ENCODE measurements at places on chromosomes 4 and X.

- no peak for DNase-seq
These were observed 83.3 kb downstream of the DDIT4L start for GRCh38 chr4:100106982-100107381.

DNA sequence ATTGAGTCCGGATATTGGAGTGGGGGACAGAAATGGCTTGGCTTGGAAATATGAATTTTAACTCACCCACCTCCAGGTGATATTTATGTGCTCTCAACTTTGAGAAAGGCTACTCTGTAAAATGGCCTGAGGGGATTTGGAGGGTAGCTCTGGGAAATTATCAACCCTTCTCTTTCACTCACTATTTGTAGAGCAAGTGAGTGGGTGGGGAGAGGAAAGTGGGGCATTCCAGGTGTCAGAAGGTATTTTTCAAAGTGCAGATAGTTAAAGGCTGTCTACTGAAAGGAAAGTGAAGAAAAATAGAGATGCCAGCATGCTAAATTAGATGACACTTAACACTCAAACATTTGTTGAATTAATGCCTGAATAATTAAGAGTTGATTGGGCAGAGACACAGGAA, 44.1 kb downstream of the TMEM164 start:
- no peak for DNase-seq

- no peak for DNase-seq
These were observed 1352.1 kb upstream of the DIAPH2 start for GRCh38 chrX:95332530-95332929.

DNA sequence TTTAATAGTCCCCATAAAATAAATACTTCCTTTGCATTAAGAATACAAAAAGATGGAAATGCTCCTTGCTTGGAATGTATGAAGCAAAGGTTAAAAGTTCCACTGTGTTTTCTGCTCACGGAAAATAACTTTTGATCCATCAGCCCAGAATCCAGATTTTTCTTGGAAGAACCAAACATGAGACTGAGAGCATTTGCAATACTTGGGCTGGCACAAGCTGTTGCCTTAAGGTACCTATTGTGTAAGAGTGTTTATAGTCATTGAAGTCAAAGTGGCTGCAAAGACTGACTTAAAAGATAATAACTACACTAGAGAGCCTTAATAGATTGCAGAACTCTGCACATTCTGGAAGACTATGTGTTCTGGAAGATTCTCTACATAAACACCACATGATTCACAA, 281.4 kb downstream of the RAB28 start:
- DNase-seq, result no peak

GRCh38 chr4:188781655-188782054, 642.4 kb downstream of the TRIML1 start:
- DNase-seq, result no peak

DNA sequence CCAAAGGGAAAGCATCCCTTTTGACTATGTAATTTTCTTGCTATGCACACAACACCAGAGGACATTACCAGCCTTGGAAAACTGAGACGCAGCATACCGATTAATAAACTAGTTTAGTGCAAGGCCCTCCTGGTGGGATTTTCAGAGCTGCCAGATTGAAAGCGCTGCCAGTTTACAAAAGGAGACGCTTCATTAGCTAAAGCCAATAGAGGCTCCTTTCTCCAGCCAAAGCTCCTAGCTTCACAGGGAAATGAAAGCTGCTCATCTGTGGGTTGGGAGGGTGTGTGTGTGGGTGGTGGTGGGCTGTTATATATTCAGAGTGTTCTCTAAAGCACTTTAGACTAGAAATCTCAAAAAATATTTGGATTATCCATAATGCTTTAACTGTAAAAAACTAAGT, 32.4 kb downstream of the SPANXN4 start:
- no peak for DNase-seq

DNA sequence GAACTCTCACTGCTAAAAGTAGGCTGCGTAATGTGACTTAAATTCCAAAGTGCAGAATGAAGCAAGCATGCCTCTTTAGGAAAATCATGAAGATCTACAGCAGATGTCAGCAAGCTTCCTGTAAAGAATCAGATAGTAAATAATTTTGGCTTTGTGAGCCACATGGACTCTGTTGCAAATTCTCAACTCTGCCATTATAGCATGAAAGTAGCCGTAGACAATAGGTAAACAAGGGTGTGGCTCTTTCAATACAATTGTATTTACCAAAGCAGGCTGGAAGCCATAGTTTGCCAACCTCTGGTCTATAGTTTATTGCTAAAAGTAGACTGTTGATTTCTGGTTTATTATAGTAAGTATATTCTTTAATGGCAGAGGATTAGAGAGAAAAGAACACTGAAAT, 80.3 kb upstream of the FAM9B start:
- no peak for DNase-seq

- DNase-seq, result no peak
These were observed 9.2 kb upstream of the CITED1 start for GRCh38 chrX:72314881-72315280.

DNA sequence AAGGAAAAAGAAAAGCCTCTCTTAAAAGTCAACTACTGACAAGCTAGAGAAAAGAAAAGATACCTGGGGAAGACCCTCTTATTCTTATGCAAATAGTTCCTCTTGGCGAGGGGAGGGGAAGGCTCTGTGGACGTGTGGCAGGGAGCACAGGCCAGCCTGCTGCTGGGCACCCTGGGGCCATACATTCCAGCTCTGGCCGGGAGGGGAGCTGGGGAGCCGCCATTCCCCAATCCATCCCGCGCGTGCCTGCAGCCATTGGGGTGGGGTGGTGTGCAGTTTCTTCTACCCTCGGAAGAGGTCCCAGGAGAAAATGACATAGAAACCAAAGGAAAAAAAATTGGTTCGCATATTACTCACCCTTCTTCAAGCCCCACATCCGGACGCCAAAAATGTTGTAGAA, 1496.4 kb downstream of the RPA4 start:
- no peak for DNase-seq

- no peak for DNase-seq
These were observed 33.7 kb upstream of the MSL3 start for GRCh38 chrX:11724122-11725017.

- DNase-seq, result no peak
These were observed 25.7 kb upstream of the TMEM131L start for GRCh38 chr4:153440475-153440874.

GRCh38 chrX:125093852-125094251, 225.8 kb upstream of the TEX13C start:
- DNase-seq, result no peak

GRCh38 chr4:102592256-102592655, 91.1 kb downstream of the NFKB1 start:
- no peak for DNase-seq

GRCh38 chr4:13445841-13446790, 38.0 kb downstream of the RAB28 start:
- no peak for DNase-seq

DNA sequence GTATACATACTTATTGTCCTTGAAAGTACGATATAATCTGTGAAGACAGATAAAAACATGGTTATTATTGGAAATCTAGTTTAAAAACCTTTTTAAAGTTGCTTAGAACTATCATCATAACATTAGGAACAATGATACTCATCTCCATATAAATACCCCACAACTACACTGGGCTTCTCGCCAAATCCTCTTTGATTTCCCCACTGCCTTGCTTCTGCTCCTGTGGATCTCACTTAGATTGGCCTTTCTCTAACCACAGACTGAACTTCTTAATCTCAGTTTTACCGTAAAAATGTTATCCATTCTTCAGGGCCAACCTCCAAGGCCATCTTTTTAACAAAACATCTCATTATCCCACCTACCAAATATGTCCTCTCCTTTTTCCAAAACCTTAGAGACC, 77.6 kb downstream of the PRKG2 start:
- DNase-seq, result no peak

- DNase-seq, result no peak
These were observed 63.3 kb downstream of the USP9X start for GRCh38 chrX:41148553-41148952.

GRCh38 chrX:31355206-31355955, 283.5 kb upstream of the FTHL17 start:
- DNase-seq, result no peak

DNA sequence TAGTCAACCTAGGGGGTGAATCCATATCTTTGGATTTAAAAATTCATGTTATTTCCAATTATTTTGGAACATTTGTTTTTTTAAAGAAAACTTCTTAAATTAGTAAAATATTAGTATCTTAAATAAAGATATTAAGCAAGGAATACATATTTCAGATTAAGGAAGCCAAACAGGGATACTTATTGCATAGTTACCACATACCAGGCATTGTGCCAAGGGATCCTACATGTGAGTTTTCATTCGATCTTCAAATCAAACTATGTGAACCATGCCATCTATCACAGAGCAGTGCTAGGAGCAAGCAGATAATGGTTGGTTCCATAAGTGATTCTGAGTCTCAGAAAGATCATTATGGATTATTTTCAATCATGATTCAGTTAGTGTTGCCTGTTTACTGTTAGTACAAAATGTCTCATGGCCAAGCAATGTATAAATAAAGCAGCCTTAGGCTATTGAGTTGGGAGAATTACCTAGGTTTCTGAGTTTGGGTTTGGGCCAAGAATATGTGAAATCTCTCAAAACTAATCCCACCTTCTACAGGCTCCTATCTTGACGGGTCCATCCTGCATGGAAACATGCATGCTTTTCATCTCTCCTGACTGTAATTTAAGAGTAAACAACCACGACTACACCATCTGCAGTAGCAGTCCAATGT, 176.7 kb downstream of the NPFFR2 start:
- no peak for DNase-seq

DNA sequence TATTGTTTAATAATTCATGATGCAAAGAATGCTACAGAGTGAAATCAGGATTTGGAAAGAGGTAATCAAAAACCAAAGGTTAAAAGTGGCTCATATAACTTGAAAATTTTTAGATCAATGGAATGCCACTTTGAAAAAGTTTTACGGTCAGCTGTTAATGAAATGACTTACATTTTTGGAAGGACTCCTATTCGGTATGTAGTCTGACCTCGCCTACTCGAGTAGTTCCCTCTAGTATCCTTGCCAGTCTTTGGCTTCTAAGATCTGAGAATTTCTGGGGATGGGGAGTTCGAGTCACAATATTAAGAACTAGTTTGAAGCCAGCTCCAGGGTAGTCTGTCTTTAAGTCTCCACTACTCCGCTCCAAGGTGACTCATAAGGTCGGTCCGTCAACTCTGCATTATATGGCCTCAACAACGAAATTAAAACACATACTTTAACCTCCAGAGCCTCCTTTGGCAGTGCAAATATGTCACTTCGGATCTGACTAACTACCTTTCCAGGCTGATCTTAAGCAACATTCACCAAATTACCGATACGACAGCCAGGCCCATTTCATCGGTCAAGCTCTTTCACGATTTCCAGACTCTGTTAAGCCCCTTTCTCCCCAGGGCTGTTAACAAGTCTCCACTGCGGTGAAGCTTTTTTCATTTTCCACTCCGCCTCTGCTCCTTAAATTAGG, 733 bp upstream of the NAA15 start:
- no peak for DNase-seq

DNA sequence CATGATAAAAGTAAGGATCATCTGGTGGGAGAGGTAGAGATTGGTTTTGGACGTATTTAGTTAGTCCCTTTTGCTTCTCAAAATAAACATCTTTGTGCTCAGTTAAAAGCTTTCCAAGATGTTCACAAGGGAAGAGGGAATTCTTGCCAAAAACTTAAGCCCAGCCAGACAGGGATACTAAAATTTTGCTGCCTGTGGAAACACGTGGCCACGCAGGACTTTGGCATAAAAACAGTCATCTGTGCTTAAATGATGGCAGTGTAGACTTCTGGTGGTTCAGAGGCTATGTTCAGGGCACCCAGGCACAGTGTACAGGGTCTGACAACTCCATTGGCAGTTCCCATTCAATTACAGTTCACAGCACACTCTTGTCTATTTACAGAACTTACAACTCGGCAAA, 93.2 kb upstream of the JADE1 start:
- no peak for DNase-seq

- no peak for DNase-seq
These were observed 776.8 kb downstream of the CCSER1 start for GRCh38 chr4:90904021-90904420.

DNA sequence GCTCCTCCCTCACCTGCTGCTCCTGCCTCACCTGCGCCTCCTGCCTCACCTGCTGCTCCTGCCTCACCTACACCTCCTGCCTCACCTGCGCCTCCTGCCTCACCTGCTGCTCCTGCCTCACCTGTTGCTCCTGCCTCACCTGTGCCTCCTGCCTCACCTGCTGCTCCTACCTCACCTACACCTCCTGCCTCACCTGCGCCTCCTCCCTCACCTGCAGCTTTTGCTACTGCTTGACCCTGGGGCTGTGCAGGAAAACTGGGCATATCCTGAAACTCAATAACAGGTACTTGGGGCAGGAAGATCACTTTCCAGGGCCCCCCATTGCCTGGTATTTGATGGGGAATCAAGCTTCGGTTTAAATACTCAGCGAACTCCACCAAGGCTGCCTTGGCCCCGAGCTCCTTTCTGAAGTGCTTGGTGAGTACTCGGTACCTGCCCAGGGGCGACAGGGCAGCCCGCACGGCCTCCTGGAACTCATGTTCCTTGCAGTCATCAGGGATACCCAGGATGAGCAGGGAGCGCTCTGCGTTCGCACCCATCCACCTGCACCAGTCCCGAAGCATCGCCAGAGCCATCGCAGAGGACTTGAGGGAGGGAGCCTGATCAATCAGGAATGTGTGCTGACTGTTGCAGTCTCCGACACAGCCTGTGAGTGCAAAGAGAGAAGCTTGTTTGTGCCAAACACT, 2.7 kb downstream of the PNMA6E start:
- no peak for DNase-seq

DNA sequence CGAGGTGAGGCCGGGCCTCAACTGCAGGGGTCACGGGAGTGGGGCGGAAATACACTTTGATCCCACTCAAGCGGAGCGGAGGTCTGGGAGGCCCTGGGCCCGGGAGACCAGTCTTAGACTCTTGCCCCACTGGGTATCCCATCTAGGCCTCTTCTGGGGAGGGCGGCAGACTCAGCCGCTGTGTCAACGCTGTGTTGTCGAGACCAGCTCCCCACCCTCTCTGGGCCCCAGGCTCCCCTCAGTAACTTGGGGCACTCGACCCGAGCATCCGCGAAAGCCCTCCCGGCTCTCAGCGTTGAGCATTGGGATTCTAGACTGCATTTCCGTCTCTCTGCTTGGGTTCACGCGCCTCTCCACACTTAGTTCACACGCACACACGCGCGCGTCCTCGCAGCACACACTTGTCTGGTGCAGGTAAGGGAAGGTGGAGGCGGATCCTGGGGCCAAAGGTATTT, 1.7 kb downstream of the NKX3-2 start:
- no peak for DNase-seq

GRCh38 chr4:137754652-137755471, 222.6 kb upstream of the PCDH18 start:
- DNase-seq, result no peak

Data from stimulated activated CD4-positive, alpha-beta T cell treated with anti-CD3 and anti-CD28 coated beads, TNF-alpha, amount 100 ng/mL, for 48 hours (primary cell).